Kidney (tissue), 22 donors: ENCODE measurements at places on chromosomes 16 and 17.

- DNase-seq = no peak
These were observed 1194.3 kb upstream of the CDH8 start for GRCh38 chr16:63230421-63231040.

GRCh38 chr17:32909787-32910369, 18.1 kb upstream of the TMEM98 start:
- no peak for DNase-seq

GRCh38 chr16:14548933-14549788, 80.9 kb downstream of the PARN start:
- DNase-seq = no peak

DNA sequence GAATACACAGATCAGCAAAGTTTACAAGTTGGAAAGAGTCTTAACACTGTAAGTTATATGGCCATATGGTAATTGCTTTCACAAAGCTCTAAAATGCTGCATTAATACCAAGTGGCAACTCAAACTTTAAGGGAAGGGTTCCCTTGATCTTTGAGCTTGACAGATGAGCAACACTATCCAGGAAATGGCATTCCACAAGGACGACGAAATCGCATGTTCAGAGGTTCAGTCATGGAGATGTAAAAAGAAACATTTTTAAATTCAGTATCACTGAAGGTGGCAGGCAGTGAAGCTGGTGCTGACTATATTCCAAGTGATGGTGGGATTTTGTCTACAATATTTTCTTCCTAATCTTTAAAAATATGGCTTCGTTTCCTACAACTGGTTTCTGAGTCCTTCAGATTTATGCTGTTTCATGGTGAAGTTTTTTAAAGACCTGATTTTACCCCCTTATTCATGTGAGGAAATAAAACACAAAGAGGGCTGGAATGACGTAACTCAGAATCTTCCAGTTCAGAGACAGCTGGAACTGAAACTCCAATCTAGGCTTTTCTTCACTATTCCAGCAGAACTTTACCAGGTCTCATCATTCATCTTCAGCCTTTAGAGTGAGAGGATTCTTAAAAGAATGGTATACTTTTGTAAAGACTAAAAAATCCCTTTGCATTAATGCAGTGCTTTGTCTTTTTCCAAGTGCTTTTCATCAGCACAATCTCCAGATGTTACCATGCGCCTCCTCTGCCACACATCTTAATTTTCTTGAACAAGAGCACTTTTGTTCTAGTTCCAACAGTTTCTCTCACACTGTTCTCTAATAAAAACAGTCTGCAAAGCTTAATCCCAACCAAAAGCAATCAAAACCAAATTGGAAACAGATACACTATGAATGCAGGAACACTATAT, 20.2 kb downstream of the CHCT1 start:
- DNase-seq = no peak

GRCh38 chr17:37671824-37672547, 28.7 kb upstream of the DDX52 start:
- DNase-seq = no peak

DNA sequence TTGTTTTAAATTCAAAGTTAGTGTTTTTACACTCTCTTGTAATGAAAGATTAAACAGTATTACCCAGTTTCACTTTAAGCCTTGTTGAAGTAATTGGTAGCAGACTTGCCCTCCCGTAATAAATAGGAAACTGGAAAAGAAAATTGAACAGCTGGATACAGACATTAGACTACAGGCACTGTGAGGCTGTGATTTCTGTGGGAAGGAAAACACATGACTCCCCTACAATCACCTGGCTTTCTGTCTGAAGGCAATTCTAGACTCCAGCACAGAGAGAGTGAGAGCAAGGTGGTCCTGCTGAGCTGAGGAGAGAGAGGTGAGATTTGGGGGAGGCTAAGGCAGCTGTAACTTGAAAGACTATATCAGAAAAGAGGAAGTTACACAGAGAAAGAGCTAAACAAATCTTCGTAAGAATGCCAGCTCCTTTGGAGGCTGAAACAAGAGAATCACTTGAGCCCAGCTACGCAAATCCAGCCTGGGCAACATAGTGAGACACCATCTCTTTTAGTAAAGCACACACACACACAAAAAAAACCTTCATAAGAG, 57.8 kb upstream of the CDYL2 start:
- DNase-seq = no peak

GRCh38 chr16:26475596-26475995, 591.1 kb upstream of the C16orf82 start:
- no peak for DNase-seq

- DNase-seq = no peak
These were observed 17.8 kb upstream of the RAPGEFL1 start for GRCh38 chr17:40159456-40159855.

- no peak for DNase-seq
These were observed 55.4 kb downstream of the GP2 start for GRCh38 chr16:20271893-20272292.

- DNase-seq = no peak
These were observed 539 bp downstream of the LRRC45 start for GRCh38 chr17:82023447-82024241.

DNA sequence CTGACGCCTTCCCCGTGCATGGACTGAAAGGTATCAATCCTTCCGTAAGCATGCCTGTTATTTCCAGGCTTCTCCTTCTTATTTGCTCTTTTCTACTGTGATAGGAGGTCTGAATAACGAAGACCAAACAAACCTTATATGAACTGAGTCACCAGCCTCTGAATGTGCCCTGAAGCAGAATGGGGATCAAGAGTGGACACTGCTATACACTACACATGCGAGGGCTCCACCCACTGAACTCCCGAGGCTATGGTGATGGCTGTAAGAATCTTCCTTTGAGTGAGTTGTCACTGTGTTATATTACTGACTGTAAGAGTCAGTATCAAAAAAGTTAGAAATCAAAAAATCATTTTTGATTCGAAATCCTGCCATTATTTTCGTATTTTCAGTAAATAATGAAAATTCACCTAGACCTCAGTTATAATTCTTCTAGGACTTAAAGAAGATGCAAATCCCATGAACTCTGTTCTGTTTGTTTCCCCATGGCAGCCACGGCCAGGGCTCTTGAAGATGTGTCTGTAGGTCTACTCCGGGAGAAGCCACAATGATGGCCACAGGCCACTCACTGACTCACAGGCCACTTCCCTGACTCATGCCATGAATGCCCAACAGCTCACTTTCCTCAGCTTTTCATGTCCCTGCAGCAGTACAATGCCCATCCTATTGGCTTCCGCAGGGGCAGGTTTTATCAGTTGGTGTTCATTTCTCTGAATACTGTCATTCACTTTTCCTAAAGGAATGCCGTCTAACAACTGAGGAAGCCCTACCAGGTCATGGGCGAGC, 54.7 kb downstream of the ZZEF1 start:
- DNase-seq = no peak

- DNase-seq = peak; percentile 16
These were observed 5.6 kb downstream of the CRYBA1 start for GRCh38 chr17:29252101-29252791.

DNA sequence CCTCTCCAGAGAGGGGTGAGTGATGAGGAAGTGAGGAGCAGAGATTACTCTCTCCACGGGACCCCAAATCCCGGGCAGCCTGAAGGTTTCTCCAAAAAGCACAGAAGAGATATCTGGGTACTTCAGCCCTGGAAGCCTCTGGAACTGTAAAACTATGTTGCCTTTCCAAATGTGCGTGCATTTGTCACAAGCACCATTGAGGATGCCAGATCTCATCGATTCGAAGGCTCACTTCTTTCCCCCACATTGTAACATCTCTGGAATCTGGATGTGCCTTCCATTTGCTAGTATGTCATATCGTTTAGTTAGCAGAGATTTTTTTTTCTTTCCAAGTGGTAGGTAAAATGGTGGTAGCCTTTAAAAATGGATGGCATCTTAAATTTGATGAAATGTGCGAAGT, 45.8 kb downstream of the ABCC12 start:
- no peak for DNase-seq

DNA sequence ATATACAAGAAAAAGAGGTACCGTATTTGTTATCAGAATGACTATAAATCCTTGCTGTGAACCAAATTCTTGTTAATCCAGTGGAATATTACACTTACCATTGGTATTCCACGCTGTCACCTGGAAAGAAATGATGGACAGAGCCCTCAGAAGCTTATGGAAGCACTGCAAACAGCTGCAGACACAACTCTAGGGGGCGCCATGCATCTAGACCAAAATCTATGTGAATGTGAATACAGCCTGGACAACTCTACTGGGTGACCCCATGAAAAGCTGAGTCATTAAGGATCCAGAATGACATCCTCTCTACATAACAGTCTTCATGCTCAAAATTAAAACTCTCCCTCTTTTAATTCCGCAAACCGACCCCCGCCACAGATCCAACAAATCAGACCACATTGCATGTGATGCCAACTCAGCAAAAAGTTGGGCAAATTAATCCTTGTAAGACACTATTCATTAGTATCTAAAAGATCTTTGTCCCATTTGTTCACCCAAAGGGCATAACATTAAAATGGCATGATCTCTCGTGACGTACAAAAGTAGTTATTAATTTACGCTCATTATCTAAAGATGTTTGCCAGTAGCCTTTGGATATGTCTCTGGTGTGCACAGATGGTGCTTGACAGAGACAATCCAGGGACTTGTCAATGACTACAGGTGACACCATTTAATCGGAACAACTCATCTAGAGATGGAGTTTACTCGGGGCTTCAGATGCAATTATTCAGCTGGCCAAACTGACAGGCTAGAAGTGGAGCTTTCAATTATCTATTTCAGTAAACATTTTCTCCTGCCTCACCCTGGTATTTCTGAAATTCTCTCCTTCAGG, 552.7 kb upstream of the PSMD7 start:
- no peak for DNase-seq

GRCh38 chr16:4766875-4767628, at the start of gene ZNF500:
Gene ZNF500 (minus strand): TSS chr16:4767162. CDS start chr16:4765978, 1,184 bp downstream.
- DNase-seq = peak; percentile 98

- DNase-seq = no peak
These were observed 28.7 kb upstream of the MMD start for GRCh38 chr17:55450232-55450825.

DNA sequence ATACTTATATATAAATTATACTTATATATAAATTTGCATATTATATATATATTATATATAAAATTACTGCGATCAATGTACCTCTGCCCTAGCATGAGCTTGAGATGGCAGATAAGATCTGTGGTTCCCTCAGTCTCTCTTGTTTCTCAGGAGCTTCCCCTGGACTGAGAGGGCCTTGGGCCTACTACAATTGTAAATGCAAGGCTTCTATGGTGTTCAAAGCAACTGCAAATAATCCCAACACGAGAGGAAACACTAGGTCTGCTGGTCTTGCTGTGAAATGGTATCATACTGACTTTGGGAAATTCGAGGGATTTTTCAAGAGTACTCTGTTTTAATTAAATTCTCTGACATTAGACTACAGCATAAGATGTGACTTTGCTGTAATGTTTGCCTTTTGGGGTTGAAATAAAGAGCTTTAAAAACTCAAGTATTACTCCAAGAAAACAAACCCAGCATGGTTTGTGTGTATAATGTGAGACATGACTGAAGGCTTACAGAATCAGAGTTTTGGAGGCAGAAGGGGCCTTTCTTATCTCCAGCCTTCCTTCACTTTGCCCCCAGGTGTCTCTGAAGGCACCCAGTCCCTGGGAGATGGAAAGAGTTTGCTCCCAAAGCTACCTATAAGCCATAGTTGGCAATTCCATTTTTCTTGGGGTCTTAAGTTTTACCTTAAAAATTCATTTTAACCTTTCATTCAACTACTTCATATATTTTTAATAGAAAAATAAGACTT, 24.2 kb downstream of the ACSM1 start:
- no peak for DNase-seq
